Lung (tissue), 17 donors: ENCODE measurements at places on chromosomes 3 and 15.

- H3K36me3 ChIP-seq: no peaks in the 10 kb centered on the region
- peak overlapping the region; percentile 76 for H3K27ac ChIP-seq
- no peaks in the 10 kb centered on the region for H3K27me3 ChIP-seq
- no peak for DNase-seq
- H3K4me1 ChIP-seq: peaks cover 3% of the 10 kb centered on the region
These were observed 95.3 kb downstream of the PDZRN3 start for GRCh38 chr3:73529308-73530021.

DNA sequence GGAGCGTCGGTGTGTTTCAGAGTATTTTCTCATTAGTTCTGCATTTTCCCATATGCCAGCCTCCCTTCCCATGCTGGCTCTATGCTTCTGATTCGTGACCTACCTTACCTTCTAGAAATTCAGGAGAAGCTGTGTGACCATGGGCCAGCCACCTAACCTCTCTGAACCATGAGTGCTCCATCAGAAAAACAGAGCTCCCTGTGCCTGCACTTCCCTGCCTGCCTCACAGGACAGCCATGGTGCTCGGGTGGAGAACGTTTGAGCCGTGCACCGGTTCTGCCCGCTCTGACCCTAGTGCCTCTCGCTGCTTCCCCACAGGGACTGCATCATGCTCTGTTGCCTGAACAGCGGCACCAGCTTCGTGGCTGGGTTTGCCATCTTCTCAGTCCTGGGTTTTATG, 74.5 kb upstream of the SLC6A1 start:
- H3K27me3 ChIP-seq: peaks cover 2% of the 10 kb centered on the region
- H3K36me3 ChIP-seq: no peaks in the 10 kb centered on the region
- H3K4me3 ChIP-seq: no peak overlapping the region
- H3K27ac ChIP-seq: no peak overlapping the region
- DNase-seq: no peak
- no peaks in the 10 kb centered on the region for H3K4me1 ChIP-seq

GRCh38 chr15:46278062-46278461, 643.2 kb downstream of the SQOR start:
- no peak overlapping the region for H3K4me3 ChIP-seq
- H3K27me3 ChIP-seq: no peaks in the 10 kb centered on the region
- H3K27ac ChIP-seq: no peak overlapping the region
- DNase-seq: no peak
- peaks cover 14% of the 10 kb centered on the region for H3K4me1 ChIP-seq

- peaks cover 3% of the 10 kb centered on the region for H3K27me3 ChIP-seq
- H3K4me1 ChIP-seq: no peaks in the 10 kb centered on the region
- H3K36me3 ChIP-seq: no peaks in the 10 kb centered on the region
- no peak overlapping the region for H3K27ac ChIP-seq
These were observed 76.8 kb downstream of the CHCHD4 start for GRCh38 chr3:14047841-14048240.

DNA sequence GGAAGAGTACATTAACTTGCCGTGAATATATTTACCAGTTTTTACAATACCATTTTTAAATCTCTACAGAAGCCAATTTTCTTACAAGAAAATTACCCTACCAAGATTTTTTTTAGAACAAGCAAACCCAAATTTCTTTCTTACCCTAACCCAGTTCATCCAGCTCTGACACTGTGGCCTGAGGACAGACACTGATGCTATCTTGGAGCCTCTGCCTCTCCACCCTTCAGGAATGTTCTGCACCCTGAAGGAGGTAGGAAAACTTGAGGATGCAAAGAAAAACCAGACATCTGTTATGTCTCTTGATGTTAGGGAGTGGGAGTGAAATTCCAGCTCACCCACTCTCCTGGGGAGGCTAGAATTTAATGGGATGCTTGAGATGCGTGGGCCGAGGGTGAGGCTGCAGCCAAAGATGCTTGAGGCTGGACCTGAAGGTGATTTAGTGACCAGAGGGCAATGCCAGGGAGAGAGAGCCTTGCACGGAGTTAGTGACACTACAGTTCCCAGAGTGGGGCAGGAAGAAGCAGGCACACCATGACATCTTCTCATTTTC, 69.9 kb downstream of the LIPC start:
- no peak for DNase-seq
- H3K4me1 ChIP-seq: no peaks in the 10 kb centered on the region
- no peaks in the 10 kb centered on the region for H3K36me3 ChIP-seq
- H3K27ac ChIP-seq: no peak overlapping the region

- DNase-seq: peak; percentile 87
- no peaks in the 10 kb centered on the region for H3K27me3 ChIP-seq
- H3K27ac ChIP-seq: peak overlapping the region; percentile 97
- peaks cover 41% of the 10 kb centered on the region for H3K4me1 ChIP-seq
- H3K4me3 ChIP-seq: no peak overlapping the region
- H3K36me3 ChIP-seq: no peaks in the 10 kb centered on the region
These were observed 773 bp downstream of the ANKRD28 start for GRCh38 chr3:15796771-15797641.

DNA sequence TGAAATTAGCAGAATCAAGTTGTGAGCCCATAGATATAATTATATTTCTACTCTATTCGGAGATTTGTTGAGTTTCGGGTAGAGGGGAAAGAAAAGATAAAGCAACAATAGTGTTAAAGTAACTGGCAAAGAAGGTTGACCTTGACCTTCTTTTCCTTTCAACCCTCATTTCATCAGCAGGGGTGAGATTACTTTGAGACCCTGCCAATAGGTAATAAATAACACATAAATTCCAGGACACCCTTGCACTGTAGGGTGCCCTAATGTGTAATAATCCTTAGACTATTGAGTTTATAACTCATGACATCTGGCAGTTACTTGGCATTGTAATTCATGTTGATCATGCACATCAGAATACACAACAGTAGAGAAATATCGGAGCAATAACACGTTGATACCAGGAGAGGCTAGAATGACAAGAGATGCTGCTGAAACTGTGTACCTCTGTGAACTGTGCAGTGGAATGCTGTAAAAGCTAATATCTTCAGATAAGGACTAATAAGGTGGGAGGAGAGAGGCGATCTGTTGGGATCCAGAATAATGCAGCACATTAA, 426.7 kb downstream of the ROBO2 start:
- H3K27me3 ChIP-seq: no peaks in the 10 kb centered on the region
- no peak overlapping the region for H3K4me3 ChIP-seq
- H3K4me1 ChIP-seq: peaks cover 25% of the 10 kb centered on the region

DNA sequence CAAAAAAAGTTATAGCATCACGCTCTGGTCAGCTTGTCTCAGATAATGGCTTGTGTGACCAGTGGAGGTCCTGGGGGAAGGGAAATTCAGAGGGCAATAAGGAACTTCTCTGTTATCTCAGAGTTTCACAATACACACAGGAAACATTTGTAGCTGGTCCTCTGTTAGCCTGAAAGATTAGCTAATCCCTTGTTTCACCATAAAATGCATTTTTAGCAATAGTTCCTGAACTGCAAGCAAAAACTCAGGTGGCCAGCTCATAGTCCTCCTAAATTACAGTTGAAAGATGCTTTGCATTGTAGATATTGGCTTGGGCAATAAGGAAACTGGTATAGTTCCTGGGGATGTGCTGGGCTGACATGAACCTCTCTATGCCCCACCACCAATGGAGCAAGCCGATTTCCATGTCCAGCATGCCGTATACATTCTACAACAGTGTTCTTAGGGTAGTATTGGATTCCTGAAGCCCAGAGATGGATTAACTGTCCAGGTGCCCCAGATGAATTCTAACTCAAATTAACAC, 141.5 kb upstream of the TBL1XR1 start:
- no peaks in the 10 kb centered on the region for H3K36me3 ChIP-seq
- H3K4me3 ChIP-seq: no peak overlapping the region
- DNase-seq: peak; percentile 76
- peaks cover 7% of the 10 kb centered on the region for H3K4me1 ChIP-seq
- no peak overlapping the region for H3K27ac ChIP-seq

GRCh38 chr15:75840659-75841058, 2.6 kb upstream of the UBE2Q2 start:
- H3K27me3 ChIP-seq: no peaks in the 10 kb centered on the region
- no peak overlapping the region for H3K27ac ChIP-seq
- no peak overlapping the region for H3K4me3 ChIP-seq

- peaks cover 67% of the 10 kb centered on the region for H3K36me3 ChIP-seq
- no peak overlapping the region for H3K27ac ChIP-seq
- H3K4me3 ChIP-seq: no peak overlapping the region
- no peaks in the 10 kb centered on the region for H3K4me1 ChIP-seq
These were observed 20.0 kb downstream of the PRKCD start for GRCh38 chr3:53181024-53181371.

- peaks cover 19% of the 10 kb centered on the region for H3K4me1 ChIP-seq
- no peak overlapping the region for H3K27ac ChIP-seq
- DNase-seq: no peak
- no peaks in the 10 kb centered on the region for H3K27me3 ChIP-seq
- no peak overlapping the region for H3K4me3 ChIP-seq
These were observed 84.0 kb downstream of the CGNL1 start for GRCh38 chr15:57460208-57460816.

- no peak for DNase-seq
- peaks cover 2% of the 10 kb centered on the region for H3K4me1 ChIP-seq
- H3K27ac ChIP-seq: no peak overlapping the region
These were observed 17.4 kb downstream of the FILIP1L start for GRCh38 chr3:100096866-100097265.

DNA sequence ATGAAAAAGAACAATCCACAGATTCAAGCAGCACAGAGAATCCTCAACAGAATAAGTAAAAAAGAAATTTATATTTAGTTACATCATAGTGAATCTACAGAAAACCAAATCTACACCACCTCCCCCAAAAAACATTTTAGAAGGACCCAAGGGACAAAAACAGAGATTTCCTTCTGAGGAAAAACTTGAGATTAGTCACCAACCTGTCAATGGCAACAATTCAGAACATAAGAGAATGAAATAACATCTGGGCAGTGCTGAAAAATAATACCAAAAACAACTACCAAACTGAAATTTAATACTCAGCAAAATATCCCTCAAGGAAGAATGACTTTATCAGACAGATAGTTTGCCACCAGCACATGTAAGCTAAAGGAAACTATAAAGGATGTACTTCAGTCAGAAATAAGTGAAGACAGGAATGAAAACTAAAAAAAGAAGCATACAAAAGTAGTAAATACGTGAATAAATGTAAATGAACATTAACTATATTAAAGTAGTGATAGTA, 260.7 kb downstream of the ULK4 start:
- DNase-seq: no peak
- H3K36me3 ChIP-seq: no peaks in the 10 kb centered on the region
- no peaks in the 10 kb centered on the region for H3K4me1 ChIP-seq
- H3K27ac ChIP-seq: no peak overlapping the region

DNA sequence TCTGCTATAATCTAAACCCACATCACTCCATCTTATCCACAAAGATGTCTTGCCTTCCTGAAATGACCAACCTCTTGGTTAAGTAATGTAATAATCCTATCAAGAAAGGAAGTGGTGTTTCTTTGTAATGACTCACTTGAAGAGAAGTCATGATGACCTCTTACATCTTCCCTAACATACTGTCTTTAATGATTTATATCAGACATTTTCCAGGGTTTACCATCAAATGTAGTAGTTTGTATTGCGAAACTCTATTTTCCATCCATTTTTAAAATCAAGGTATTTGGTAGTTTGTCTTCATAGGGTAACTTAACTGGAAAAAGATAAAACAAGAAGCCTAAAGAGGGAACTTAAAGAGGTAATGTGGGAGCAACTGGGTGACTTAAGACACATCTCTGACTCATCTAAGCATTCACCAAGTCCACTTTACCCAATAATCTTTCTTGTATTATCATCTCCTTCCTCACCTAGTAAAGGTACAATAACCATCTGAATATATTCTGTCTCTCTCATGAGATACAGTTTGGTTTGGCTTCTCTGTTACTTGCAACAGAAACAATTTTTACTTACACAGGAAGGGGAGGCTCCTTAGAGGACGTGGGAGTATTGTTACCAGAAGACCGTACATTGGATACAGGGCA, 5.7 kb upstream of the MAPK6 start:
- H3K4me3 ChIP-seq: no peak overlapping the region
- peak overlapping the region; percentile 34 for H3K27ac ChIP-seq
- H3K4me1 ChIP-seq: no peaks in the 10 kb centered on the region
- DNase-seq: no peak

GRCh38 chr3:111601810-111602209, 6.7 kb upstream of the ZBED2 start:
- no peak overlapping the region for H3K27ac ChIP-seq
- no peak for DNase-seq
- no peaks in the 10 kb centered on the region for H3K27me3 ChIP-seq
- no peaks in the 10 kb centered on the region for H3K4me1 ChIP-seq

- no peaks in the 10 kb centered on the region for H3K36me3 ChIP-seq
- H3K4me1 ChIP-seq: peaks cover 3% of the 10 kb centered on the region
- no peaks in the 10 kb centered on the region for H3K27me3 ChIP-seq
- no peak for DNase-seq
These were observed 20.7 kb downstream of the SPATA12 start for GRCh38 chr3:57081173-57081572.
